ENCODE measurements at places on chromosomes 5 and 9.

DNA sequence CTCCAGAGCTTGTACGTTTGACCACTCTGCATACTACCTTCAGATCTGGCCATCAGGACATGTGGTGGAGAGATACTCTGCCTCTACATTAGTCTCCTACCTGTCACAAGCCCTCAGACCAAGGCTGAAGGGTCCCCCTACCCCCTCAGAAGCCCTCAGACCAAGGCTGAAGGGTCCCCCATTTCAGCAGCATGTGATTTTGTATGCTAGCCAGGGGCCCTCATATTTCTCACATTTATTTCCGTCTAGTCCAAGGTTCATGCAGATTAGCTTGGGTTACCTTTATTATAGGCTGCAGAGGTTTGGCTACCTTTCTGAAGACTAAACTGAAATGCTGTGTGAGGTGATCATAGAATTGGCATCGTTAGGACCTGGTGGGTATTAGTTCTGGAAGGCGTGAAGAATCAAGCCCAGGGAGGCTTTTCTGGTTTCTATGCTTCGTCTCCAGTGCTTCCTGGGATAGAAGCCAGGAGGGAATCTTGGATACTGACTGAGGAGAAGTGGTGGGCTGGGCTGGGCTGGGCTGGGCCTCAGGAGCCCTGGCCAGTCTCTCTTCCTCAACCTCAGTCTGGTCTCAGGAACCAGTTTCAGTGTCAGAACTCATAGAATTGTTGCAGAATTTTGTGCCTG lies 2.8 kb downstream of the SMIM32 start:
- DNase-seq, result no peak

- DNase-seq, result no peak
Measured at GRCh38 chr9:4117835-4118610, 181.8 kb downstream of the GLIS3 start.

DNA sequence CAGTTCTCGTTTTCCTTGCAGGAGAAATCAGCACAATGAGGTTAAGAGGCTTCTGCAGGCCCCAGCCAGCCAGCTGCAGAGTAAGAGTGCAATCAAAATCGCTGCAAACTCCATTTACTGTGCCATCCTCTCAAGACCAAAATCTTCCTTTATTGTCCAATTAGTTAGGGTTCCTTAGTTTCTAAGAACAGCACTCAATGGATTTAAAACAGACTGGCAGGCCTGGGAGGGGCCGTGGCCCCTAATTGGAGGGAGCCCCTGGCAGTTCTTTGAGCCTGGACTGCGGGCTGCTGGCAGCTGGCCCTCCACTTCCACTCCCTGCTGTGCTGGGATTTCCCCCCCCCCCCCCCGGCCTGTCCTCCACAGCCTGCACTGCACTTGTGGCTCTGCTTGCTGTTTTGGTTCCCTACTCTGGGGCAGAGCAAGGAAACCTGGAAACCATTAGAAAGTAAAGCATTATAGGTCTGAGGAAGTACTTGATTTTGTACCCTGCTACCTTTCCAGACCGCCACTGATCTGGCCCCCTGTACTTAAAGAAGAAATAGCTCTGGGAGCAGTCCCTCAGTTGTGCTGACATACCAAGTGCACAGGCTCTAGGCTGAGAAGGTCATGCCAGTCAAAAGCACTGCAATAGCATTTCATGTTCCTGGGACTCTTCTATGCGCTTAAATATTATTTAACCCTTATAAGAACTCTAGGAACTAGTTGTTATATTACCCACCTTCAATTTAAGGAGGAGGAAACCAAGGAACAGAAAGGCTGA lies 129.0 kb downstream of the APBA1 start:
- peak; percentile 9 for DNase-seq

DNA sequence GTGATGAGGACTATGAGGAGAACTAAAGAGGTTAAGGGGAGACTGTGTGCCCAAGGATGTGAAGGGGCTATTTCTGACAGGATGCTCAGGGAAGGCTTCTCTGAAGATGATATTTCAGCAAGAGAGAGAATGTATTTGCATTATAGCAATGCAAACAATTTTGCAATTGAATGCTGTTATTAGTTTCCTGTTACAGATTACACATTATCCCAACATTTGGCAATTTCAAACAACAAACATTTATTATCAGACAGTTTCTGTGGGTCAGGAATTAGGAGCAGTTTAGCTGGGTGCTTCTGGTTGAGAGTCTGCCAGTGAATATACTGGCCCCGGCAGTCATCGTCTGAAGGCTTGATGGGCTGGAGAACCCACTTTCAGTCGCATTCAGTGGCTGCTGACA lies 228.0 kb downstream of the MARCHF11 start:
- DNase-seq, result no peak

DNA sequence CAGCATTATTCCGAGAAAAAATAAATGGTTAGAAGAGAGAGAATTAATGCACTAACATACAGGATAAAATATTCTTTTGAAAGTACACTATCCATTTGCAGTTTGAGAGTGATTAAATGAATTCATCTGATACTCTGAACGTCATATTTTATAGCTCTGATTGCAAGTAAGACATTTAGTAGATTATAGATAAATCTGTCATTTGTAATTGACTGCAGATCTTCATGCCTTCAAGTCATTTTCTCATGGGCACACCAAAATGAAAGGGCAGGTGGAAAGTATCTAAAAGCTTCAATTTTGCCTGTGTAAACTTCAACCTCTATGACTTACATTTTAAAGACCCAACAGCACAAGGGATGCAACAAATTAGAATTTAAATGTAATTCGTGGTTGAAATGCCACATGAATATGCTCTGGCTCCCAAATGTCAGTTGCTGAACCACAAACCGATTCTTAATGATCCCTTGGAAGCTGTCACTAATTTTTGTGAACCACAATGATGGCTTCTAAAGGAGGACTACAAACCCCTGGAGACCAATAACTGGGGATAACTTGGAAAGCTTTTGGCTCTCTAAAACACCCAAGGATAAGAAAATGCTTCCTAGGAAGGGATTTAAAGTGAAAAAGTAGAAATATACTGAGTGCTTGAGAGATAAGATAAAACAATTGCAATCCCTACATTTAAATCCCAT lies 3.9 kb downstream of the TYRP1 start:
- no peak for DNase-seq

GRCh38 chr5:2737273-2738155 lies 14.0 kb downstream of the IRX2 start:
- DNase-seq, result no peak

- no peak for DNase-seq
Measured at GRCh38 chr5:120621339-120621738, 157.2 kb downstream of the PRR16 start.

DNA sequence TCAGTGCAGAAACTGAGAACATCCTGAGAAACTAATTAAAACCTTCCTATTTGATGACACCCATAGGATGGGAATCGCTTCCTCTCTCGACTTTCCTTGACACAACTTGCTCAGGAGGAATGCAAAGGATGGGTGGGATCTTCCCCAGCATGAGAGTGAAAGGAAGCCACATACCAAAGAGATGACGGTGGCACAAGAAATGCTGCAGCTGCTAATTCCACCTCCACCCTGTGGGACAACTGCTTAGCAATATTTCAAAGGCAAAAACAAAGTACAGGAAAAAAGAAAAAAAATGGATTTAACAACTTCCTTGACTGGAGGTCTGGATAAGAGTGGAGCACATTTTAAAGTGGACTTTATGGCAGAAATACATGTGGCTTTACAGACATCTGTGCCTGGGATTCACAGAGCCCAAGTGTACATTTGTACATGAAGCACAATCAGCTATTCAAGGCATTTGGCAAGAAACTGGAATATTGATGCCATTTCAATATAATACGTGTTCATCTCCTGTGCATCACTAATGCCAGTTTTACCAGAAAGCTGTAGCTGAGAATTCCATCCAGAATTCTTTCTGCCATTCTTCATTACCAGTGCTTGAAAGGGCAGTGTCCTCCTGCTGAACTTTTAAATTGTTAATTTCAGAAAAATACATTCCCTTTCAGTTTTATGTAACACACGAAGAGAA lies 359.2 kb upstream of the ACTBL2 start:
- DNase-seq, result peak; percentile 99

- DNase-seq, result peak; percentile 91
Measured at GRCh38 chr5:83029912-83030311, 47.3 kb downstream of the TMEM167A start.

GRCh38 chr9:87554976-87555375 lies 57.3 kb downstream of the DAPK1 start:
- no peak for DNase-seq

DNA sequence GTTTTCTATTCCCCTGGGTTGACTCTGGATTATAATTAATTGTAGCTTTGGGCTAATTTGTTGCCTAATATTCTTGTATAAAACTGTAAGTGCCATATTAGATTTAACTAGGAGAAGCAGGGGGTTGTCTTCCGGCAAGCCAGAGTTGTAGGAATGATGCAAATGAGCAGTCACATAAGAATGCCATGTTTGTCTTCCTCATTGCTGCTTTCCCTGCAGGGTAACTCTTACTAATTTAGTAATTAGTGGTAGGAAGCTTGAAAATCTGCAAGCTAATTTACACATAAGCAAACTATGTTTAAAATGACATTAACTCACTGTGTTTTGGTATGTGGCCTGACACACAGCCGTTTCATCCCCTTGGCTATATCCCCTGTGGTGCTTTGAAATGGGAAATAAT lies 527.8 kb downstream of the KCTD16 start:
- DNase-seq, result peak; percentile 27

GRCh38 chr5:67053229-67053628 lies 143.4 kb downstream of the CD180 start:
- DNase-seq, result no peak

DNA sequence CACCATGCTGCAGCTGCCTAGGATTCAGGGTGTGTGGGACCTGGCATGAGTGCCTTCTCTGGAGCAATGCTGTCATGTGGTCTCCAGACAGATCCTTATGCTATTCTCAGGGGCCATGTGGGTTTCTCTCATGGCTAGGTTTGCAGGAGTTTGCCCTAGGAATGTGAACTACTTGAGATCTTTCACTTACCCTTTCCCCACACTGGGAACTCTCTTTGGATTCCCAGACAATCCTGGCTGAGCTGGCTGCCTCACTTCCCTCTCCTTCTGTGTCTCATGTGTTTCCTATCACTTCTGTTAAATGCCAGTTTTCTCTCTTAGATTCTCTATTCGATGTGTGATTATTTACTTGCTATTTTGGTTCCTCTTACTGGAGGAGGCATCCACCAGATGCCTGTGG lies 270.2 kb upstream of the RASA1 start:
- peak; percentile 63 for DNase-seq

All from kidney tubule cell (primary cell).